ENCODE measurements at places on chromosomes 5 and 9.

DNA sequence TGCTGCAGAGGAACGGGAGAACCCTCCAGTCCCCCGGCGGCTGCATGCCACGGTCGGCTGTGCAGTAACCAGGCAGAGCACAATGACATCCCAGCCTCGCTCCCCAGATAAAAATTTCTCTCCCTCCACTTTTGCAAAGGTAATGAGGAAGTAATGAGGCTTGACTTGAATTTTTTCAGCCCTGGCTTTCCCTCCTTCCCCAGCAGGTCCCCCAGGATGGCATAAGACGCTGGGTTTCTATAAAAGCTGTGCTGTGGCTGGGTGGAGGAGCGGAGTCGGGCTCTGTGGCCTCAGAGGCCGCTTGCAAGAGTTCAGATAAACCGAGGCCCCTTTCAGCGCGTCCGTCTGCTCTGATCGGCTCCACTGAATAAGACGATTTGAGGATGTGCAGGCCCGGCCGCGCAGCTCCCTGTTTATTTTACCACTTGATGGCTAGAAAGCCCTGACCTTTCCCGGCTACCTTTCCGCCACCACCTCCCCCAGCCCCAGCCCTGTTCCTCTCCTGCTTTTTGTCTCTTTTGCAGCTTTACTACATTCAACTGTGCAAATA, 351.9 kb upstream of the IRX2 start:
- no peak for DNase-seq

- no peak for DNase-seq
Observed at GRCh38 chr5:175749591-175749990, 91.7 kb downstream of the HRH2 start.

GRCh38 chr5:15630441-15630840, 130.5 kb downstream of the FBXL7 start:
- DNase-seq = no peak

DNA sequence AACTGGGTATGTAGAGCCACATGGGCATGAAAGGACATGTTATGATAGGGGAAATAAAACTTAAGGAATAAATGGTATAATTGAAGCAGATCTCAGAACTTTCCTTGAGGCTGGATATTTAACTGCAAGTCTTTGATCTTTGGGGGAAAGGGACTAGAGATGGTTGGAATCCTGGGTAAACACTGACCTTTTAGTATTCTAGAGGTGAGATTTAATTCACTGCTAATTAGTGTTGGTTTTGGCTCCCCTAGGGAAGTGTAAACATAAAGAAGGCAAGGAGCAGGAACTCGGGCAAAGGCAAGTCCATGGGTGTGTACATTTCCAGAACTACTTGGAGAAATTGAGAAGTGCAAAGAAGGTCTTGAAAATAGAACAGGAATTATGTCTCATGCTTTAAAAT, 16.6 kb downstream of the NIM1K start:
- DNase-seq = no peak

DNA sequence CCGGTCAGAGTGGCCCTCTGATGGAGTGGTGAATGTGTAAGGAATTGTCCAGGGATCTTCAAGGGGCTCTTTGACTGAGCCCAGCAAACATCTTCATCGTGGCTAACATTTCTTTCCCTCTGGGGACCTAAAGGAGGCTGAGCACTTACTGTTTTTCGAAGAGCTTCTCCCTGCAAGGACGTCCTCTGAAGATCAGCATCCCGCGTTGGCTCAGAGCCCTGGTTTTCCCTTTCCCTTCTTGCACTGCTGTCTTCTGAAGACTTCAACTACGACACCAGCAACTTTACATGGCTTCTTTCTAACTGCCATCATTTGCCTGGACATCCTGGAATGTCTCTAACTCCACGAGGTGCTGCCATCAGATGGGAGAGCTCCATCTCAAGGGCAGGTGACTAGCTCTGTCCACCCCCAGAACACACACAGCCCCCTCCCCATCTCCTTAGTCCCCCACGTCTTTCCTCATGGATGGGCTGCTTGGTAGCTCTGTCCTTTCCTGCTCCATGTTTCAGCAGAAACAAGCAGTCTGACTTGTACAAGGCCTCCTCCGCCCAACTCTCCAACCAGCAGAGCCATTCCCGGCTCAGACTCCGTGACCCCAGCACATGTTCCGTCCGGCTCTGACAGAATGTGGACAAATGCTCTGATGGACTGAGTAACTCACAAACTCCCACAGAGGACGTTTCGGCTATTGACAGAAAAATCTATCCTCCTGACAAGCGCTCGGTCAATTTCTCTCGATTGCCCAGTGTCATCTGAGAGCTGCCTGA, 17.1 kb downstream of the SHB start:
- DNase-seq = no peak

DNA sequence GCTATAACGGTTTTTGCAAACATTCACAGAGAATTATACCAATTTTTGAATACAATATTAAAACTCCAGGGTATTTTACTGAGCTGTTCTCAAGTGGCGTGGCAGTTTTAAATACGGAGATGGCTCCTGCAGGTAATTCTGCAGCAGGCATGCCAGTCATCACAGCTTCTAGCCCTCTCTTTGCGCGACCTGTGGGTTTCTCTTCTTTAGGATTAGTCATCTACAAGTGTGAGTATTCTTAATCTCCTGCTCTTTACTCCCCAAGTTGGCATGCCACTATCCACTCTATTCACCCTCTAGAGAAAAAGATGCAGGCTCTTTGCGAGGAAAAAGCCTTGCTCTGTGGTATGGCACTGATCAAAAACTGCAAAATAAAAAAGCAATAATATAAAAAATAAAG, 43.9 kb downstream of the ANKRD31 start:
- DNase-seq = no peak

DNA sequence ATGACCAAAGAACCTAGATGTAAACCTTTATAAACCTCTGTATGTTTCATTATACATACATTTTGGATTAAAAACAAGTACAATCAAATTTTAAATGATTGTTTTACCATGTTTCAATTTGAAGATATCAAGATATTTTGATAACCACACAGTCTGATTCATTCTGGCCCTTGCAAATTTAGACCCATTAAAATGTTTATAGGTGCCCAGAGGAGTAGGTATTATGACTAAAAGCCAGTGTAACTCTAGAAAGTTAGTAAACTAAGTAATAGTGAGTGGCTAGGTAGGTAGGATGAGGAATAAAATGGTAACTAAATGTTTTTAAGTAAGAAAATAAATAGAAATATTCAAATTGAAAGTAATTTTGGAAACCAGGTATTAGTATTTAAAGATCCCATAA, 165.5 kb downstream of the PBX3 start:
- no peak for DNase-seq

DNA sequence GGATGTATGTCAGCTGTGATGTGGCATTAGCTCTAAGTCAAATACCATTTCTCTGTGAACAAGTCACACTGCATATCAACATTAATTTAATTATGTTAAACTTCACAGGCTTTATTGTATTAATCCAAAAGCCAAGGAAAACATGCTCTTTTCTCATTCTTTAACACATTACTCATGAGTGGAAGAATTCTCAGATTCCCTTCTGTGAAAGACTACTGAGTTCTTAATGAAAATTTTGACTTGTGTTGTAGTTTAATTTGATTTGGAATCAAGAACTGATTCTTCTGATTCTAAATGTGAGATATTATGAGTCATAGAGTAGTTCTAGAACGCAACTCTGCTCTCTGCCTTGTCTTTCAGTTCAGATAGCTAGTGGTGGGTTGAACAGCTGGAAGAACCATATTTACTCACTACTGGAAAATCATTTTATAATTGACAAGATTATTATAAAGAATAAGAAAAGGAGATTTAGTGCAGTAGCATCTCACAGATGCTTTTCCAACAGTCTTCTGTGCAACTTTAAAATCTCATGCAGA, 90.6 kb downstream of the VCAN start:
- no peak for DNase-seq

DNA sequence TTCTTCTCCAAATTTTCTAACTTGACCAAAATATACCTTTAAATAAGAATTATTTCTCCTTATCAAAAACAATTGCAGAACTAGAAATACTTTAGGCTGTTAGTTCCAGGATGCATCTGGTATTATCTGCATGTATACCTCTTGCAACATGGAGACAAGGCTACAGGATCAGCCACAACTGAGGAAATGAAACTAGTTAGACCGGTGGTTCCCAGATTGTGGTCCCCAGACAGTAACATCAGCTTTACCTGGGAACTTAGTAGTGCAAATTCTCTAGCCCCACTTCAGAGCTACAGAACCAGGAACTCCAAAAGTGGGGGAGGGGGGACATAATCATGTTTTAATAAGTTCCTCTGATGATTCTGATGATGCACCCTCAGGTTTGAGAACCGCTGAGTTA, 61.6 kb upstream of the C9orf72 start:
- DNase-seq = no peak

GRCh38 chr9:79007701-79008483, 563.9 kb upstream of the TLE4 start:
- DNase-seq = no peak

Data from NCI-H460 (cell line).